Activated naive CD8-positive, alpha-beta T cell treated with anti-CD3 and anti-CD28 coated beads, Interleukin-2, amount 10 ng/mL, durations not matched to agents 7 days and 5 days (primary cell): ENCODE measurements at places on chromosomes 6 and 20. TPM values are rescaled to one million over a fixed set of nuclear protein-coding genes. Genes with fewer than 3 reads are reported as not detected.

- DNase-seq, result no peak
Observed at GRCh38 chr6:155274533-155274932, 10.7 kb downstream of the CLDN20 start.

DNA sequence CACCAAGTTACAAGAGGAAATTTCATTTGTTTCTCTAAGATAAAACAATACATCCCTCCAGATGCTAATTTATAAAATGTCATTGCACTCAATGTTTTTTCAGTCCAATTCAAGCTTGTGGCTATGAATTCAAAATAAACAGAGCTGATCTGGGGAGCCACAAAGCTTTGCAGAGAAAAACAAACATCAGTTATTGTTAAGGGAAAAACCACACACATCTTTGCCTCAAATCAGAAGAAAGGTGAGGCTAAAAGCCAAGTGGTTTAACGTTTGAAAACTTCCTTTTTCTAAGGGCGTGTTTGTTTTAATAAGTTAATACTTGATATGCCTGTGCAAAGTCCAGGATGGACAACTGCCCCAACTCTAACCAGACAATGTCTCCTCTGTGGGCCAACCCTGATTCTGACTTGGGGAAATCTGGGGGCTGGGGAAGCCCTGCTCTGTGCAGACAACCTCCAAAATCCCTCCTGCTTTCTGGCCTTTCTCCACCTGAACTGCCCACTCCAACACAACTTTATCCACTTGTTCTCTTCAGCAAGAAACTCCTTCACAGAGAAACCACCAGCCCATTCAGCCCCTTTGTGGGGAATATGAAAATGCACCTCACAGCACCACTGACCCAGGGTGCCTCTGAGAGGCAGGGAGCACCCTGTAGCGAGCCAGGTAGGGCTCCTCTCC, 44.6 kb upstream of the NT5E start:
- no peak for DNase-seq

GRCh38 chr20:31930779-31931178, 21.1 kb downstream of the PDRG1 start:
- no peak for DNase-seq

- DNase-seq, result no peak
Observed at GRCh38 chr20:44404204-44405181, 49.0 kb downstream of the HNF4A start.

- DNase-seq, result no peak
Observed at GRCh38 chr6:147856687-147857086, 348.2 kb downstream of the SAMD5 start.

- no peak for DNase-seq
Observed at GRCh38 chr6:160791981-160792418, 90.0 kb downstream of the PLG start.

The KHDC1L gene
- not detected for total RNA-seq

The MEP1A gene
- total RNA-seq, result not detected

The SLC12A5 gene
- total RNA-seq, result 1.6 TPM

The MATN4 gene
- 0.30 TPM for total RNA-seq
